ENCODE measurements at places on chromosomes 16 and 17.

DNA sequence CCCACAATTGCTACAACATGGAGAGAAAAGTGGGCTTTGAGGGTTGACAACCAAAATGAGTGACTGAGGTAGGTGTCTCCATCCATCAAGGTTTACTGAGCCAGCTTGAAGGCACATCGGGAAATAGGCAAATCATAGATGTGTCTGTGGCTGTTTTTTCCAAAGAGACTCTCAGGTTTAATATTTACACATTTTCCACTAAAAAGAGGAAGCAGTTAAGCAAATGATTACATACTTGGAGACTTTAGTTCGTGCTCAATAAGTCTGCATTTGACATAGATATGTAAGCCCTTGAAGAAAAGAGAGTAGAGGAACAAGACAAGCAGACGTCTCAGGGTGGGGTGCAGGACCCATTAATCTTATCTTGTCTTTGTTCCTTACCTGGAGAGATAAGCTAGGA lies 148.9 kb upstream of the COX10 start:
- no peak for DNase-seq

DNA sequence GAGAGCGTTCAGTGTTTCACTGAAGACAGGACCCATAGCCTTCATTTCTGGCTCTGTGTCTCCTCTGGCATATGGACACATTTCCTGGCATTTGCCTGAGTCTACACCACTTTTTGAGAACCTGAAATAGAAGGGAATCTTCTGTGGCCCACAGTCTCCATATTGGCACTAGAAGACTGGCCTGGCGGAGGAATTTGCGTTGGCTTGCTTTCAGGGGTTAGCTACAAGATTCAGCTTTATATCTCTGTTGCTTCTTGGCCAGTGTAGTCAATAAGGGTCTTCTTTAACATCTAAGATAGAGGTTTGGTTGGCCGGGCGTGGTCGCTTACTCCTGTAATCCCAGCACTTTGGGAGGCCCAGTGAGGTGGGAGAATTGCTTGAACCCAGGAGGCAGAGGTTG lies 12.8 kb upstream of the CLEC18C start:
- no peak for DNase-seq

GRCh38 chr17:58507123-58507634 lies 7.3 kb downstream of the MTMR4 start:
- no peak for DNase-seq

DNA sequence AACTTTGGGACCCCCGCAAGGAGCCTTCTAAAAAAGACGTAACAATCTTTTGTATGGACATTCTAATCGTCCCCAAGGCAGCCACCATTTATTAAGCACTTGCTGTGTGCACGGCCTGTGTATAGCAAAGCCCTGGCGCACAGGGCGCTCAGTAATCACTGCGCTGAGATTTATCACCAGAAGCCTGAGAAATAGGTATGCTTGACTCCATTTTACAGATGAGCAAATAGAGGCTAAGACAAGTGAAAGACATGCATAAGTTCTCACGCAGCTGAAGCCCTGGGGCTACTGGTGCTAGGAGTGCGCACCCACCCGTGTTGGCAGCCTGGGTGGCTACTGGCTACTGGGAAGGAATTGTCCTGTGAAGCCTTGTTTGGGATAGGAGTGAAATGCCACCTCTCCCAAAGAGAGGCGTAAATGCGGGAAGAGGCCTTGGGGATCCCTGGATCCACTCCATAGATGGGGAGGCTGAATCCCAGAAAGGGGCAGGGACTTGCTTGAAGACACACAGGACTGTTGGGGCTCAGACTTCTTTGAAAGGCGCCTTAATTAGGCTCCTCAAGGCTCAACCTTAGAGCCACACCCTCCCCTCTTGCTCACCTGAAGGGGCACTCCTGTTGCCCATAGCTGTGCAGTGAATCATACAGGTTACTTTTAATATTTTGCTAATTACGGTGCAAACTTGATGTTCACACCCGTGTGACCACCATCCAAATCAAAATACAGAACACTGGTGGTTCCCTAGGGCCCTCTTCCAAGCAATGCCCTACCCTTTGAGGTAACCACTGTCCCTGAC lies 634 bp upstream of the NATD1 start:
- DNase-seq, result no peak

- DNase-seq, result no peak
These were observed 2.5 kb upstream of the AIPL1 start for GRCh38 chr17:6437466-6437865.

- no peak for DNase-seq
These were observed 332.0 kb downstream of the CBLN1 start for GRCh38 chr16:48949636-48950035.

GRCh38 chr16:54355251-54355650 lies 68.7 kb upstream of the IRX3 start:
- DNase-seq, result no peak

GRCh38 chr16:75502916-75503605 lies 7.8 kb upstream of the CHST6 start:
- no peak for DNase-seq

- DNase-seq, result no peak
These were observed 2.3 kb downstream of the DPEP2NB start for GRCh38 chr16:68013440-68013839.

- no peak for DNase-seq
These were observed 828.8 kb upstream of the SOX9 start for GRCh38 chr17:71292006-71292405.

All from stimulated activated CD4-positive, alpha-beta T cell treated with anti-CD3 and anti-CD28 coated beads, Interleukin-12 subunit alpha, Interleukin-12 subunit beta, amount 100 ng/mL, for 48 hours (primary cell).